ENCODE measurements at places on chromosomes 7 and 10.
A peak's percentile ranks its signal among the peaks of the same experiment; 100 is the strongest.

GRCh38 chr7:55485501-55486191 lies 86.7 kb downstream of the VOPP1 start:
- no peak for DNase-seq

DNA sequence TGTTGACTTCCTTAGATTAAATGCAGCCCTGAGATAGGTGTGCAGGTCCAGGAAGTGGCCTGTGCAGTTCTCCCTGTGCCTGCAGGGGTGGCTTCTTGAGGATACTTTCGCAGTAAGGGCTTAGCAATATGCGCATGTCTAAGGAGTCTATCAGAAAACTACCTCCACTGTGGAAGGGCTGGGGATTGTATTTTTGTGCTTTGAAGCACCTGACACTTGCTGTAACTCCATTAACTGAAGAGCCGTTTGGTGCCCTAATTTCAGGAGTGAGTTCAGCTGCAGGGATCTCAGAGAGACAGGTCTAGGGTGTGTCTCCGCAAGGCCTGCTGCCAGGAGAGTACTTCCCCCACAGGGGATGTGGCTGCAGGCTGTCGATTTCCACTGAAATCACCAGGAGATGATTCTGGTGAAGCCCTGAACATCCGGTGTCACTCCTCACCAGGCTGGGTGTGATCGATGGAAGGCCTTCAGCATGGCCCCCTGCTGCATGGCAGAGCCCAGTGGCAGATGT lies 35.5 kb downstream of the IKZF1 start:
- no peak for DNase-seq

DNA sequence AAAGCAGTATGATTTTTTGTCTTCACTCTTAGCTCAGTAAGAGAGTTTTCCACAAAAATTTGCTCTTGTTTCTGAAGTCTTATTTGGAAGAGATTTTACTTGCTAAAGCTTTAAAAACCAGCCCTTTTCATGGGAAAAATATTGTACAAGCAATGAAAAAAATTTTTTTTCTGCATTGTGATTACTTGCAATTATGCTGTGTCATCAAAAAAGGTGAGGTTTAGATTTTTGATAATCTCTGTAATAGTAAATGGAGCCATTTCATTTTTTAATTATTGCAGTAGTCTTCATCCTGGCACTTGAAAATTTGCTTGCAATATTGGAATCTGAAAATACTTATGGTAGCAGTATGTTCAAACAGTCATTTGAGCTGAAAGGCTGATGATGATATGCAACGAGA lies 447.4 kb downstream of the SH2D4B start:
- DNase-seq, result no peak

- DNase-seq, result no peak
Measured at GRCh38 chr7:80604436-80604835, 34.0 kb upstream of the CD36 start.

DNA sequence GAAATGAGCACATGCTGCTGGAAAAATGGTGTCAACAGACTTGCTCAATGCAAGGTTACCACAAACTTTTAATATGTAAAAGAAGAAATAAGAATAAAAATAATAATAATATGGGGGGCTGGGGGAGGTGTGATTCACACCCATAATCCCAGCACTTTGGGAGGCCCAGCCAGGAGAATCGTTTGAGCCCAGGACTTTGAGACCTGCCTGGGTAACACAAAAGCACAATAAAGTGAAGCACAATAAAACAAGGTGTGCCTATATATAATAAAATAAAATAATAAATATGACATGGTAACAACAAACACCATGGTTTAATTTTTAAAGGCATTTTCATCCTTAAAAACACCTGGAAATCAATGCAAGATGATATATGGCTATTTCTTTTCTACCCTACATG lies 25.1 kb downstream of the EIF3A start:
- no peak for DNase-seq

- no peak for DNase-seq
Measured at GRCh38 chr7:85890244-85890811, 703.5 kb upstream of the SEMA3D start.

GRCh38 chr10:122999347-122999746 lies 9.2 kb downstream of the IKZF5 start:
- DNase-seq, result no peak

- DNase-seq, result no peak
Measured at GRCh38 chr7:31602041-31602625, 84.9 kb upstream of the PPP1R17 start.

- peak; percentile 71 for DNase-seq
Measured at GRCh38 chr10:100986952-100987684, at the start of the genes MRPL43 and TWNK. Gene MRPL43 (minus strand): TSS chr10:100987497. CDS start chr10:100987443, 54 bp downstream. Gene TWNK (plus strand): TSS chr10:100987543. CDS start chr10:100988211, 668 bp downstream.

DNA sequence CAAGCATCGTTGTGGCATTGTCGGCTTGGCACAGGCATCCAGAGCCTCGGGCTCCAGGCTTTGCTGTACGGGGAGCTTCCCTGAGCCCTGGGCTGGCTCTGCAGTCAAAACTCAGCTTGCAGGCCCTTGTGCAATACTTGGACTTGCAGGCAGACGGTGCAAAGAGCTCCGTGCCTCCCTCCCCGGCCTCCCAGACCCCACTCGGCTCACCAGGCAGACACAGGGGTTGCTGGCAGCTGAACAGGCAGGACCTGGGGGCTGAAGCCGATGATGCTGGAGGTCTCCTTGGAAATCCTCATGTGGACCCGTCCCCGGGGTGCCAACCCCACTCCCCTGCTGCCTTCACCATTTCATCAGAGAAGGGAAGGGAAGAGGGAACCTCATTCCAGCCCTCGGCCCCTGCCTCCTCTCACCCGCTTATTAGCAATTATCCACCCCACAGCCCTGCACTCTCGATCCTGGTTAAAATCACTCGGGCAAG lies 59.6 kb upstream of the GNA12 start:
- no peak for DNase-seq

DNA sequence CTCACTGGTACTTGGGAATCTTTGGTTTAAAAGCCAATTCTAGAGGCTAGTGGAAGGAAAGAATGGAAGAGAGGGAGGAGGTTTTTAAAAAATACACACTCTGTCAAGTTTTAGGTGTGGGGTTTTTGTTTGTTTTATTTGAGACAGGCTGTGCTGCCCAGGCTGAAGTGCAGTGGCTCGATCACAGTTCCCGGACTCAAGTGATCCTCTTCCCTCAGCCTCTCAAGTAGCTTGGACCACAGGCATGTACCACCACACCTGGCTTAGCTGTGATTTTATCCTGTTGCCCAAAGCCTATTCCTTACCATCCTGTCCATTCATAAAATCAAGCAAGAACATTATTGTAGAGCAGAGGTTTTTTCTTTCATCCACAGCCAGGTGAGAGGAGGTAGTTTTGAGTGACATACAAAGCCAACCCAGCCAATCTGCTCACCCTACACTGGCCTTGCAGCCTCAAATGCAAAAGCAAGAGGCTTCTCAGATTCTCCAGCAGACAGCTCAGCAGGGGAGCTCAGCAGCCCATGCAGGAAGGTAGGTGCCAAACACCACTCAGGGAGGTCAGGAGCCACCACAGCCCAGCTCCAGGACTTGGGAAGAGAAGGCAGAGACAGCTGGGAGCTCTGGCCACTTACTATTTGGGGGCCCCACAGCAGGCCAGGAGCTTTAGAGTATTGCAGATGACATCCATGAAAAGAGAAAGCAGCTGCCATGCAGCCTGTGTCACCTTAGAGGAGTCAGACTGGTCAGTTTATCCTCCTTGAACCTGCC lies 65.8 kb downstream of the TMEM209 start:
- no peak for DNase-seq

GRCh38 chr7:47826754-47827153 lies 121.5 kb downstream of the PKD1L1 start:
- DNase-seq, result no peak

- DNase-seq, result no peak
Measured at GRCh38 chr7:7417414-7417813, 118.3 kb downstream of the COL28A1 start.

GRCh38 chr7:44565097-44565794 lies 8.5 kb downstream of the DDX56 start:
- peak; percentile 55 for DNase-seq

GRCh38 chr7:108114117-108114841 lies 15.9 kb downstream of the LAMB4 start:
- no peak for DNase-seq

DNA sequence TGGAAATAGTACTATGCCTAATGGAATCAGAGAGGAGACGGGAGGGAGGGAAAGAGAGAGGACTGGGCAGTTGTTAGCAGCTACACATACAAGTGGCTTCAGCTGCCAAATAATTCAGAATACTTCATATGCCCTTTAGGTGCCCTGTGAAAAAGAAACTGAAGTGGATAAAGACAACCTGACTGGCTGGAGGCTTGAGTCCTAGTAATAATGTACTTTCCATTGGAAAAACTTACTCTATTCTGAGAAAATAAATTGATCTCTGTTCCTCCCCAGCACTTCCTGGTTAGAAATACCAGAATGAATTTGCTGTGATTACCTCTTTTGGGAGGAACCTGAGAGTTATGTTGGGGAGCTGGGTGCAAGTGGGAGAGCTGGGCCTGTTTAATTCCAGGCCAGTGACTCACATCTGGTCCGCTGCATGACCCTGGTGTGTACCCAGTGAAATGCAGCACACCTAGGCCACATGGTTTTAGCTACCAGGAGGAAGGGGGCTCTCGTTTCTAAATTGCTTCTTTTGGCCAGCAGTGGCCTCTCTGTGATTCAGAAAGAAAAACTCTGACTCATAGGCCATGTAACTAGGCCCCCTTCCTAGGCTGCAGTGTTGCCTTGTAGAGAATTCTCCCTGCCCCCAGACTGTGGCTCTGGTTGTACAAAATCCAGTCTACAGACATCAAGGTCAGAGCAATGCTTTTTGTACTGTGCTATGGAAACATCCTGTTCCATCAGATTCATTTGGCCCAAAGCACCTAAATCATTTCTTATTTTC lies 6.5 kb downstream of the AGFG2 start:
- peak; percentile 94 for DNase-seq

GRCh38 chr7:82362129-82362706 lies 81.4 kb downstream of the CACNA2D1 start:
- no peak for DNase-seq

DNA sequence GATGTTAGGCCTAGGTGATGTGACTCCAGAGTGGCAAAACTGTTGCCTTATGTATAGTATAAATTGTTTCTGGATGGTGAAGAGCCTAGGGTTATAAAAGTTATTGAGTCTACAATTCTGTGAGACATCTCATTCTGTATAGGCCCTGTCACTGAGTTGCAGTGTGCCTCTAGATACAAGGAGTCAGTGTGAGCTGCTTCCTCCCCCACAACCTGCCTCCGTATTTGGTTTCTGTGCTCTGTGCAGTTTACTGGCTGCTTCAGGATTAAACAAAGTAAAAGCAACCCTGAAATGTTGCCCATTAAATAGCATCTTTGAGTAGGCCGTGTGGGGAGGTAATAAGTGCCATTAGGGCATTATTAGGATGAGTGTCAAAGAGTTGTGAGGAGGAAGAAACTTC lies 1.9 kb upstream of the IFRD1 start:
- DNase-seq, result no peak

GRCh38 chr7:30465046-30465810 lies 13.4 kb downstream of the NOD1 start:
- no peak for DNase-seq

- no peak for DNase-seq
Measured at GRCh38 chr7:42471573-42472174, 234.7 kb upstream of the GLI3 start.
